ENCODE measurements at places on chromosomes 12 and 14.

GRCh38 chr12:131057211-131057721, 103.6 kb downstream of the ADGRD1 start:
- no peak for DNase-seq

- DNase-seq, result no peak
These were observed 146.5 kb downstream of the KIF26A start for GRCh38 chr14:104284636-104285507.

DNA sequence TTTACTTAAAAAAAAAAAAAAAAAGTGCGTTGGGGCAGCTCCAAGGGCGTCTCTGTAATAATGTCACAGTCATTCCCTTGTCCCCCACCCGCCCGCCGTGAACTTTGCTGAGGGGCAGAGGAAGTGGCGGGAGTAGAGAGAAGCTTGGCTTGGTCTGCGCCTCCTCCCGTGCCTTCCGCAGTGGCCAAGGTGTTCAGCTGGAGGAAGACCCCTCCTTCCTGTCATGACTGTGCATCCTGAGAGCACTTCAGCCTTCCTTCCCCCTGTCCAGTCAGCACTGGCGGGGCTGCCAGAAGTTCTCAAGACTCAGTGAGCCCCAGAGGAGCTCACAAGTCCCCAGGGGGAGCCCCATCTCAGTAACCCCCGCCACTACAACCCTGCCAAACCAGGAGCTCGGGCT, 32.2 kb downstream of the AACS start:
- DNase-seq, result no peak

- DNase-seq, result no peak
These were observed 201.2 kb upstream of the PRICKLE1 start for GRCh38 chr12:42790761-42791151.

DNA sequence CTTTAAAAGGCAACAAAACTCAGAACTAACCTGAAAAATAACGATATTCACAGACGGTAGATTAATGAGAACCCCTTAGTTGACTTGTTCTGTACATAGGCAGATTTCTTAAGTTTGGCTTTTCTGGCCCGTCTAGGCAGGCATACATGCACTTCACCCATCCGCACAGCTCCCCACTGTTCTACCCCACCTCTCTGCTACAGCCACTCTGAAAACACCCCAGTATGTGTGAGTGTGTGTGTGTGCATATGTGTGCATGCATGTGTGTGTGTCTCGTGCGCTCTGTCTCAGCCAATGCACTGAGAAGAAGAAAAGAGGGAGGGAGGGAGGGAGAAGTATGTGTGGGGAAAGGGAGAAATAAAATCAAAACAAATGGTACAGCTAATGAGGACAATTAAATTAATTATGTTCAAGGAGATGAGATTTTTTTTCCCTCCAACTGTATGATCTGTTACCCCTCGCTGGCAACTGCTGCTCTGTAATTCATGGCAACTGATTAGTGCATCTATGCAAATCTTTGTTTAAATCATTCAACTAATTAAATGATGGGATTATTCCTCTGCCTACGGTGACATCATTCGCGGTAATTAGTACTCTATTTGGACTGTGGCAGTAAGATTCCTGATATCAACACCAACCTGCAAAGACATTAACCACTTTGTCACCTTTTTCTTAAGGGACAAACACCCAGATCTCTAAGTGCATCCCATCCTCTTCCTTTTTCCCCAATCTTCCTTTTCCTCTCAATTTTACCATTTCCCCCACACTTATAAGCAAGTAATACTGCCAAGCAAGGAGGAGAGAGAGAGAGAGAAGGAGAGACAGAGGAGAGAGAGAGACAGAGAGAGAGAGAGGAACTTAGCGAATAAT, 2.2 kb upstream of the LMO3 start:
- DNase-seq, result no peak

- DNase-seq, result no peak
These were observed 7.0 kb downstream of the ITGB7 start for GRCh38 chr12:53200107-53200457.

GRCh38 chr14:72828604-72829003, 65.3 kb downstream of the DPF3 start:
- no peak for DNase-seq
